ENCODE measurements at places on chromosomes 1 and 21.

DNA sequence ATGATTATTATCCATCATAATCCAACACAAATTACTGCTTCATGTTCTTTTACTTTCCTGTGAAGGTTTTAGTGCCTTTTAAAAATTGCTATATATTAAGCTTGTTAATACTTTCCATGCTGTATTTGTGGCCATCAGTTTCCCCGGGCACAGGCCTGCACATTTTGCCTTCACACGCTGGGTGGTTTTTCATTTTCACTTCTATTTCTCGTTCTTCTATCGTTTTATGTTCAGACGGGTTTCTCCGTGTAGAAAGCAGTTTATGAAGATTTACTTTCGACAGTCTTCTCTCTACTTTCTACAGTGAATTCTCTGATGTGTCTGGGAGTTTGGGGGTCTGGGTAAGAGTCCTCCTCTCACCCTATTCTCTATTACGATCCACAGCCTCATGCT is 9.5 kb downstream of the RUNX3 start:
- DNase-seq: no peak

DNA sequence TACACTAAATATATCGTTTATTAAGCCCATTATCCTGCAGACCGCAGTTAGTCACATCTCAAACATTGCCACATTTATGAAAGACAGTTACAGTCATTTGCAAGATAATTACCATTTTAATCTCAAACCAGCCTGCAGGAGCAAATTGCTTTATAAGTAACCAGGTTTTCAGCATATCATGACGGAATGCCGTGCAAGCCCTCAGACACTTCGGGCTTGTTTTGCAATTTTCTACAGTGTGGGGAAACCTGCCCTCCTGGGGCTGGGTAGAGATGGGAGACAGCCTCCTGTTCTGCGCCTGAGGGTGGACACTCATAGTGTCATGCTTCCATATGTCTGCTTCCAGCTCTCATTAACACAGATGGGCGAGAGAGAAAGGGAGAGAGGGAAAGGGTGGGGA is 563.9 kb downstream of the NPHP4 start:
- DNase-seq: no peak

DNA sequence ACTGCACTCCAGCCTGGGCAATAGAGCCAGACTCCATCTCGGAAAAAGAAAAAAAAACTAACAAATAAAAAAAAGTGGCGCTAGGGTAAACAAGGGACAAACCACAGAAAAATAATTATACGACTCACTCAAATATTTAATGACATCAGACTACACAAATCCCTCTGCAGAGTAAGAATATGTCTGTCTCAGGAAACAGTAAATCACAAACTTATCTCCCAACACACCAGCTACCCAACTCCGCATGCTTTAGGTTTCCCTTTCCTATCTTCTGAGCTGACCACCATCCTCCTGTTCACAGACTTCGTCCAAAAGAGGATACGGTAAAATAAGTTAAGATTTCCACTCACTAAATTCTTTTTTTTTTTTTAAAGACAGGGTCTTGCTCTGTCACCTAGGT is 16.2 kb downstream of the WDR47 start:
- no peak for DNase-seq

- no peak for DNase-seq
Observed at GRCh38 chr1:231313661-231314060, 24.0 kb downstream of the EXOC8 start.

DNA sequence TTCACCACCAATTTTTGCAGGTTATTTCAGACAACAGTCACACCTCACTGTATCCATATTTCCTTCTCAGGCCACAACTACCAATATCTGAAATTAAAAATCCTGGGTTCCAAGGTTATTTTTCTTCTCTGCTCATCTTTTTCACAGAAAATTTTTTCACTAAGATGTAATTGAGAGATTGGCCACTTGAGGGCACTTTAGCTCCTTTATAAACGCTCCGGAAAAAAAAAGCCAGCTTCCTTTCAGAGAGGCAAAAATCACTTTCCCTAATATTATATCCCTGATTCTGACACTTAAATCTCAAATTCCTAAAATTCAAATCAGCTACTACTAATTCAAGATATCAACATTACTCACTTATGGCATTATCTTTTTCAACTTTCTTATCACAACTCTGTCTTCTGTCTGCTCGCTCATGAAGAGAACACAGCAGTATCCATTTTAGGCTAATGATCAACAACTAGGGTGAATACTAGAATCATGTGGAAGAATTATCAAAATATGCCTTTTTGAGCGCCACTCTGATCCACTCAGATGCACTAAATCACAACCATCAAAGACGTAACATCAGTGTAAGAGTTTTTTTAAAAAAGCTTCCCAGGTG is 101.4 kb upstream of the RGS1 start:
- DNase-seq: no peak

DNA sequence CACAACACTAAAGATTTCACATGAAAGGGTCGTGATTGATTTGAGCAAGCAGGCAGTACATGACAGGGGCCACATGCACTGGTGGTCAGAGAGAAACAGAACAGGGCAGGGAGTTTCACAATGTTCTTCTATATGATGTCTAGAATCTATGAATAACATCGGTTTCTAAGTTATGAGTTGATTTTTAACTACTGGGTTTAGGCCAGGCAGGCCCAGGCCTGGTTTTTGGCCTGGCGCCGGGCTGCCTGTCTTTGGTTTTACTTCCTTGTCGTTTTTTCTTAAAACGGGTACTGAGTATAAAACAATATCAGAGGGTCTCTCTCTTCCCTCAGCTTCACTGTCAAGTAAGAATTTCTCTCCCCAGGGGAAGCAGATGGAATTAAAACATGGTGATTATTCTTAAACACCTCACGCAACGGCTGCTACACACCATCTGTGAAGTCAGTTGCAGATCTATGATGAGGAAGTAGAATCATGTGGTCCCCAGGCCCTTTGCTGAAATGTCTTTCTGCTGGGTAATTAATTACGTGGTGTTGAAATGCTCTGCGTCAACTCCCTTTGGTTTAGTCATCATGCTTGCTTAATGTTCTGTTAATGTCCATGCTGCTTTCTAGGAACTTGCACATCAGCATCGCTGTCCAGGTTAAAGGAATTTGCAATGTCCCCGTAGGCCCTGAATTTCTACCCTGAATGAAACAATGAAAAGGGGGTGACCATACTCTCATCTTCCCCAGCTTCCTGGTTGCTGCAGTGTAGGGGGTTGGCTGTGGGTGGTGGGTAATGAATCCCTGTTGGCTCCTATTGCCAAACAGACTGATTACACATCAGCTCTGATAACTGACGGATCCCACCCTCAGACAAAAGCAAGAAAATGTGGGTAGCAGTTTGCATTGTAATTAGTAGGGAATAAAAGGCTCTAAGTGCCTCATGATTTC is 70.3 kb downstream of the SERINC2 start:
- no peak for DNase-seq

- DNase-seq: no peak
Observed at GRCh38 chr1:51072043-51072439, 30.0 kb upstream of the C1orf185 start.
